ENCODE measurements at places on chromosomes 6 and 20. TPM values are rescaled to one million over a fixed set of nuclear protein-coding genes. Genes with fewer than 3 reads are reported as not detected.

UBE2C gene
- total RNA-seq, result 2.4 TPM

CST4 gene
- not detected for total RNA-seq

NOL7 gene
- total RNA-seq, result 75.7 TPM

ZNF322 gene
- total RNA-seq, result 25.8 TPM

AKIRIN2 gene
- total RNA-seq, result 23.7 TPM

ROS1 gene
- 5.5 TPM for total RNA-seq

BHLHE23 gene
- total RNA-seq, result not detected

OOEP gene
- not detected for total RNA-seq

MICB gene
- total RNA-seq, result 2.1 TPM

SPO11 gene
- not detected for total RNA-seq

AVP gene
- total RNA-seq, result not detected

All from myocyte (in vitro differentiated cells).